ENCODE measurements at places on chromosomes 2 and 18. TPM values are rescaled to one million over a fixed set of nuclear protein-coding genes. Genes with fewer than 3 reads are reported as not detected.

The ANKRD53 gene
- total RNA-seq, result 0.69 TPM

DNA sequence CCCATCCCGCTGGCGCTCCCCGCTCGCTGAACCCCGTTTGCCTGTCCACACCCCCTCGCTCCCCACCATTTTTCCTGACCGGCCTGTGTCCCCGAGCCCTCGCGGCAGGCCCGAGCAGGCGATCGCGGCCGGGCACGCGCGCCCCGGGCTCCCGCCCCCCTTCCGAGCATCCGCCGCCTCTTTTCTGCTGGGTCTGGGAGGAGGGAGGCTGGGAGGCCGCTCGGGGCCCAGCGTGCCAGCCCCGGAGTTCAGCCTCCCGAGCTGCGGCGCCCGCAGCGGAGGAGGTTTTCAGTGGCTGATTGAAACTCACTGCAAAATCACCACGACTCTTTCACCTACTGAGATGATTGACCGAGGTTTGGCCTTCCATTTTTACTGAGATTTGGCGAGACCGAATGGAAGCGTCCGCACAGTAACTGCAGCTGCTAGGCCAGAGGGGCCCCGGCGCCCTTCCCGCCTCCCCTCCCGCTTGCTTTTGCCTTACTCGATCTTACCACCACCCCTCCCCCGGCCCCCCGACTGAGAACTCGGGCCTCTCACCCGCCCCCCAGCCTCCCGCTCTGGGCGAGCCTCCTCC, 4.8 kb downstream of the SOX11 start:
- no peak overlapping the region for H3K27ac ChIP-seq
- peak overlapping the region; percentile 62 for H3K4me3 ChIP-seq
- peaks cover 34% of the 10 kb centered on the region for H3K27me3 ChIP-seq
- peak; percentile 42 for DNase-seq

DNA sequence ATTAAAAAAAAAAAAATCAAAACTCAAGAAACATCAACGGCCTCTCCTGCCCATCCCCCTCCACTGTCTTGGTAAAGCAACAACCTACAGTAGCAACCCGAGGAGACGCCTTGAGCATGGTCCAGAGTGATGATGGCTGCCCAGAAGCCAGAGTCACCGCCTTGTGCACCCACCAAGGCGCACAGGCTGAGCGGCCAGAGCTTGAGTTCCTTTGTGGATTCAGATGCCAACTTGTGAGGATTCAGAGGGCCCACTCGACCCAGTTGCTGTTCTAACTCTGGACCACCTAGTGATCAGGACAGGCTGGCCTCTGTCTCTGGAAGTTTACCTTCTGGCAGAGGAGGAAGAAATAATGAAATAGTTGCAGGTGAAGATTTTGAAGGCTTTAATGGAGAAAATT, 105.0 kb downstream of the PDCL3 start:
- no peaks in the 10 kb centered on the region for H3K27me3 ChIP-seq
- DNase-seq, result no peak
- H3K36me3 ChIP-seq, result no peaks in the 10 kb centered on the region
- no peak overlapping the region for H3K4me3 ChIP-seq
- no peak overlapping the region for H3K27ac ChIP-seq
- H3K4me1 ChIP-seq, result no peaks in the 10 kb centered on the region

DNA sequence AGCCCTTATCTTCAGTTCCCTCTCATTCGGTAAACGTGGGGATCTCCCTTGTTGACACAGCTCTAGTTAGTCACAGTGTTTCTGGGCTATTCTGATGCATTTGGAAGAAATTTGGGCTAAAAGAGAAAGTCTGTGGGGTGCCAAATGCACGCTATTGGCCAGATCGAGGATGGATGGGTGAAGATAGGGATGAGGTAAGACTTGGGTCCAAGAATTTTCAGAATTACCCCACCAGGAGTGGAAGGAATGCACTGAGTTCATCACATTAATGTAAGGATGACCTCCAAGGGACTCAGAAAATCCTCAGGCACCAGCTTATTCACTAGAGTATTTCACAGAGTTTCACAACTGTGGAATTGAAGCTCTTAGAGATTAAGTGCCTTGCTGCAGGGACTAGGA, 49.3 kb downstream of the NRP2 start:
- no peaks in the 10 kb centered on the region for H3K36me3 ChIP-seq
- peaks cover 3% of the 10 kb centered on the region for H3K4me1 ChIP-seq
- DNase-seq, result no peak
- no peaks in the 10 kb centered on the region for H3K27me3 ChIP-seq
- H3K4me3 ChIP-seq, result no peak overlapping the region
- no peak overlapping the region for H3K27ac ChIP-seq

- no peaks in the 10 kb centered on the region for H3K4me1 ChIP-seq
- H3K27me3 ChIP-seq, result no peaks in the 10 kb centered on the region
- H3K36me3 ChIP-seq, result no peaks in the 10 kb centered on the region
- peak; percentile 50 for DNase-seq
- H3K27ac ChIP-seq, result no peak overlapping the region
- H3K4me3 ChIP-seq, result no peak overlapping the region
These were observed 208.8 kb downstream of the CCDC178 start for GRCh38 chr18:33231474-33232317.

GRCh38 chr2:17156086-17156485, 362.2 kb downstream of the RAD51AP2 start:
- H3K4me3 ChIP-seq, result no peak overlapping the region
- no peaks in the 10 kb centered on the region for H3K36me3 ChIP-seq
- H3K27ac ChIP-seq, result no peak overlapping the region

The MPV17 gene
- total RNA-seq, result 20.9 TPM

- H3K27me3 ChIP-seq, result no peaks in the 10 kb centered on the region
- H3K27ac ChIP-seq, result no peak overlapping the region
- DNase-seq, result no peak
- H3K4me1 ChIP-seq, result peaks cover under 1% of the 10 kb centered on the region
These were observed 357.3 kb downstream of the ZEB2 start for GRCh38 chr2:144162652-144163051.

- peaks cover 2% of the 10 kb centered on the region for H3K36me3 ChIP-seq
- H3K4me1 ChIP-seq, result peaks cover 36% of the 10 kb centered on the region
- peak overlapping the region; percentile 87 for H3K27ac ChIP-seq
- DNase-seq, result no peak
- H3K27me3 ChIP-seq, result no peaks in the 10 kb centered on the region
These were observed 69.8 kb downstream of the MAP3K20 start for GRCh38 chr2:173145454-173145853.

GRCh38 chr2:113221846-113222245, 48.1 kb downstream of the PSD4 start:
- peaks cover 5% of the 10 kb centered on the region for H3K4me1 ChIP-seq
- H3K36me3 ChIP-seq, result no peaks in the 10 kb centered on the region
- no peak overlapping the region for H3K27ac ChIP-seq
- no peaks in the 10 kb centered on the region for H3K27me3 ChIP-seq
- H3K4me3 ChIP-seq, result no peak overlapping the region

DNA sequence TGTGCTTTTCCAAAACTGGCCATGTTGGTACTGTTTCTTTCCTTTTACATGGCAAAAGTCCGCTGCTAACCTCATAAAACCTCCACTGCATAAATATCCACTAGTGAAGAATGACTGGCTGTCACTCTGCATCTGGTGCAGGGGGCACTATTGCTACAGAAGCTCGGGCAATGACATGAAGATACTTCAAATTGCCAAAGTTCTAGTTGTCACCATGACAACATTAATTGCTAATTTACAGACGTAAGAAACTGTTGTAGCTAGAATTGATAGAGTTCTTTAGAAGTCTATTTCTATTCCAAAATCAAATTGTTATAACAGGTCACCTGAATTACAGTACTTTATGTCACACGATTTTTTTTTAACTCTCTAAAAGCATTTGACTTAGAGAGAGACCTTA, 845 bp downstream of the CFAP210 start:
- peak overlapping the region; percentile 74 for H3K4me3 ChIP-seq
- no peaks in the 10 kb centered on the region for H3K36me3 ChIP-seq
- no peak for DNase-seq
- H3K4me1 ChIP-seq, result peaks cover 5% of the 10 kb centered on the region

The SIX3 gene
- total RNA-seq, result not detected

- no peak overlapping the region for H3K27ac ChIP-seq
- no peak overlapping the region for H3K4me3 ChIP-seq
- no peaks in the 10 kb centered on the region for H3K27me3 ChIP-seq
- no peak for DNase-seq
- H3K36me3 ChIP-seq, result no peaks in the 10 kb centered on the region
- H3K4me1 ChIP-seq, result no peaks in the 10 kb centered on the region
These were observed 73.5 kb upstream of the NEDD4L start for GRCh38 chr18:57970356-57971095.

GRCh38 chr2:40814616-40815015, 362.7 kb upstream of the SLC8A1 start:
- no peaks in the 10 kb centered on the region for H3K36me3 ChIP-seq
- H3K27me3 ChIP-seq, result no peaks in the 10 kb centered on the region
- no peak for DNase-seq
- no peak overlapping the region for H3K27ac ChIP-seq

DNA sequence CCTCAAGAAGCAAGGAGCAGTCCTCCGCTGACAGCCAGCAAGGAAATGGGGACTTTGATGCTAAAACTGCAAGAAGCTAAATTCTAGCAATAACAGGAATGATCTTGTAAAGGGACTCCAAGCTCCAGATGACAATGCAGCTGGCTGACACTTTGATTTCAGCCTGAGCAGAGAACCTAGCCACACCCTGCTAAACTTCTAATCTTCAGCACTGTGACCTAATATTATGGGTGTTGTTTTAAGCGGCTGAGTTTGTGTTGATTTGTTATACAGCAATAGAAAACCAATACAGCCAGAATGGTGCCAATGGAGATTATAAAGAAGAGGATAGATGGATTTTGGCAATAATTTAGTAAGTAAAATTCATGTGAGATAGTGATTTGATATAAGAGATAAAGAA, 196.7 kb upstream of the SPHKAP start:
- H3K4me3 ChIP-seq, result no peak overlapping the region
- no peak overlapping the region for H3K27ac ChIP-seq
- H3K4me1 ChIP-seq, result no peaks in the 10 kb centered on the region

- H3K27me3 ChIP-seq, result no peaks in the 10 kb centered on the region
- no peaks in the 10 kb centered on the region for H3K4me1 ChIP-seq
- no peak for DNase-seq
- H3K36me3 ChIP-seq, result no peaks in the 10 kb centered on the region
These were observed 831.2 kb upstream of the CDH2 start for GRCh38 chr18:29007986-29008654.

The MGAT5 gene
- 2.1 TPM for total RNA-seq

The NTSR2 gene
- total RNA-seq, result 0.22 TPM

The CD28 gene
- 0.48 TPM for total RNA-seq

The CYP26B1 gene
- 2.2 TPM for total RNA-seq

- no peak overlapping the region for H3K27ac ChIP-seq
- H3K4me3 ChIP-seq, result no peak overlapping the region
- DNase-seq, result no peak
- H3K4me1 ChIP-seq, result peaks cover 4% of the 10 kb centered on the region
- H3K36me3 ChIP-seq, result no peaks in the 10 kb centered on the region
These were observed 1.9 kb downstream of the NTSR2 start for GRCh38 chr2:11667866-11668637.

The SLC5A7 gene
- total RNA-seq, result not detected

- H3K4me3 ChIP-seq, result no peak overlapping the region
- no peak overlapping the region for H3K27ac ChIP-seq
- no peaks in the 10 kb centered on the region for H3K27me3 ChIP-seq
- no peaks in the 10 kb centered on the region for H3K36me3 ChIP-seq
- no peak for DNase-seq
These were observed 509.7 kb downstream of the TDRD15 start for GRCh38 chr2:21633466-21633865.
